CD4-positive, alpha-beta T cell treated with Interleukin-15 for 4 hours (primary cell): ENCODE measurements at places on chromosomes 4 and X.

DNA sequence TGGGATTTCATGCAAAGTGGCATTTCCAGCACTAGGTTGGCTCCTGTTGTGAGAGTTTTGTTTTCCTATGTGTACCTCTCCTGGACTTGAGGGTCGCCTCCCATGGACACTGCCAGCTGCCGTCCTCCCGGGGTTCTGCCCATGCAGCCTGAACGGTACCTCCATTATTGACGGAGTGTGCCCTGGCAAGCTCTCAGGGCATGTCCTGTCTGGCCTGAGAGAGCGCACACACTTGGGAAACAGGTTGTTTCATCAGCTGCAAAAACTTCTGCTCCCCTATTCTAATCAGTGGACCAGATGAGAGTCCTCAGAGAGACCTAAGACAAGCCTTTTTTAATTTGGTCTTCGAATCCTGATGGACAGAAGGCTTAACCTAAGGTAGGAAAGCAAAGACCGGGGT lies 56.6 kb upstream of the HOPX start:
- no peak for DNase-seq

DNA sequence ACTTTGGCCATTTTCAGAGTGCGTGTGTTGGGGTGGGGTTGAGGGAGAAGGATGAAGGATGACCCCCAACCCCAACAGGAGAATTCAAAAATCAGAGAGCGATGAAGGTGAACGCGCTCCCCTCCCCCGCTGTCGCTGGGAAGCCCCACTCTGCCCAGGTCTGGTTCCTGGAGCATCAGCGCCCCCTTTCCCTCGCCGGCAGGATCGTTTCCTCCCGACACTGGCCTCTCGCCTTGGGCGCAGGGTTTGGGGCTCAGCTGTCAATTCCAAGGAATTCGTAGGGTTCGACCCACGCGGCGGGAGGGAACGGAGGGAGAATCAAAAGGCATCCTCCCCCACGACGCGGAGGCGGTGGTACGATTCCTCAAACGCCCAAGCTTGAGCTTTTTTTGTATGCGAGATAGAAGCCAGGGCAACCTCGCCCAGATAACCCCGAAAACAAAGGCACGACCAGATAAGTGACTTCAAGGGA lies 1.0 kb upstream of the PDGFRA start:
- no peak for DNase-seq

- DNase-seq = no peak
Measured at GRCh38 chr4:149711593-149712365, 103.9 kb downstream of the IQCM start.

DNA sequence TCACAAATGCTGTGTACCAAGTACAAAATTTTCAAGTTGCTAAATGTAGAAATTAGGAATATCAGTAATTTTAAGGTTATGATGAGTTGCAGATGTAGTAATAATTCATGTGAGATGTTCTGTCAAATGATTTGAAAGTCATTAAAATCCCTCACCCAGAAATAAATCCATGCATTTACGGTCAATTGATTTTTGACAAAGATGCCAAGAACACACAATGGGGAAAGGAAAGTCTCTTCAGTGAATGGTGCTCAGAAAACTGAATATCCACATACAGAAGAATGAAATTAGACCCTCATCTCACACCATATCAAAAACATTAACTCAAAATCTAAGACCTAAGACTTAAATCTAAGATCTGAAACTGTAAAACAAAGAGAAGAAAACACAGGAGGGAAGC lies 12.9 kb upstream of the BMPR1B start:
- no peak for DNase-seq

DNA sequence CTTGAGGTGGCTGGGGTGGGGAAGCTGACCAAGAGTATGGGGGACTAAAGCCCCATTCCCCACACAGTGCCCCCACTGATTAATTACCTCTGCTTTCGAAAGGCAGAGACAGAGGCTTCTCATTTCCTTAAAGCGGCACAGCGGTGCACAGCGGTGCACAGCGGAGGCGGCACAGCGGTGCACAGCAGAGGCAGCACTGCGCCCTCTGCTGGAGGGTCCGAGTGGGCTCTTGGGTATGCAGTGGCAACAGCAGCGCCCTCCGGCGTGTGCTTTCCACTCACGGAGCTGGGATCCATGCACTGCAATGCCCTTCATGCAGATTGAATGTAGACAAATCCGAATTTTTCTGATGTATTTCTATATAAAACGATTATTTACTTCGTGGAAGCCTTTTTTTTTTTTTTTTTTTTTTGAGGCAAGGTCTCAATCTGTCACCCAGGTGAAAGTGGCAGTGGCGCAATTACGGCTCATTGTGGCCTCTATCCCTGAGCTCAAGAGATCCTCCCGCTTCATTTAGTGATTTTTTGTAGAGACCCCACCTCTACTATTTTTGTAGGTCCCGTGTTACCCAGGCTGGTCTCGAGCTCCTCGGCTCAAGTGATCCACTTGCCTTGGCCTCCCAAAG lies 19.7 kb upstream of the PRPS2 start:
- peak; percentile 61 for DNase-seq

DNA sequence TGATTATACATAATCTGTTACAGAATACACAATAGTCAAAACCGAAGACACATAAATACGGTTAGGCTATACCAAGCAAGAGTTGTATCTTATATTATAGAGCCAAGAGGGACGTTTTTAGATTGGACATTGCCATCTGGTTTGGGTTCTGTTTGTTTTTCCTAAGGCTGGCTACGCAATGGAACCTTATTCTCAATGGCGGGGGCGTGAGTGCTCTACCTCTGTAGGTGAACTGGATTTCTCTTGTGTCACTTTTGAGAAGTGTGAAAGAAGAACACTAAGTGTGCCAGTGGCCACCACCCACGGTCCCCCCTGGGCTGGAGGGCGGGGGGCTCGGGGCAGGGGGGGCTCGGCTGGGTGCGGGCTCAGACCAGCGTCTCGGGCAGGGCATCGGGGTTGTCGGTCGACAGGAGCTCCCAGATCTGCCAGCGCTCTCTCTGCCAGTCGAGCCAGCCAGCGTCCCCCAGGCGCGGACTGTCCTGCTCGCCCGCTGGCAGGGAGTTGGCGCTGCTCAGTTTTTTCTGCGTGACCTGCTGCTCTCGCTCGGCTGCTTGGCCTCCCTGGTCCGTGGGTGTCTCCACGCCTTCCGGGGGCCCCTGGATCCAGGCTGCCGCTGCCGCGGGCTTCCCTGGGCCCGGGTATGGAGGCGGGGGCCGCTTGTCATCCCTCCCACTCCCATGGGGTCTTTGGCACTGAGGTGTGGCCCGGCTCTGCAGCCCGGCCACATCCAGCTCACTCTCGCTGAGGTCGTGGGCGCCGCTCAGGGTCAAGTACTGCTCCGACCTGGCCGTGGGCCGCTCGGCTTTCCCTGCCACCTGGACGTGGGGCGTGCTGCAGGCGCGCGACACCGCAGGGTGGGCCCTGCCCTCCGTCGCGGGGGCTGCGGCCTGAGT lies 27.6 kb downstream of the HCCS start:
- no peak for DNase-seq

GRCh38 chr4:81648576-81649275 lies 177.0 kb upstream of the RASGEF1B start:
- peak; percentile 21 for DNase-seq

- DNase-seq = no peak
Measured at GRCh38 chr4:102234243-102234838, 110.9 kb downstream of the SLC39A8 start.

DNA sequence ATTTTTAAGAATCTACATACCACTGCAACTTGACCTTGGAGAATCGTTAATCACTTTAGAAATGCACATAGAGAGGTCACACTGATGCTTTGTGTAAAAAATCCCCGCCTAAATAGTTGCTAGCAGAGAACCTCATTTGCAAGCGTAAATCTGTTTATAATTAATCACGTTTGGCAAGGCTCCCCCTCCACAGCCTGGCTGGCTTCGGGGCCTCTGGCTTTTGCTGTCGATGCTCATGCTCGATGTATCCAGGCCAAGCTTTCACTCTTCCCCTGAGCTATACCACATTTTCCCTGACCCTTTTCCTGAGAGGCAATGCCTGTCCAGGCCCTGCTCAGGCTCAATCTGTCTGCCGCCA lies 23.4 kb downstream of the CYTL1 start:
- no peak for DNase-seq

DNA sequence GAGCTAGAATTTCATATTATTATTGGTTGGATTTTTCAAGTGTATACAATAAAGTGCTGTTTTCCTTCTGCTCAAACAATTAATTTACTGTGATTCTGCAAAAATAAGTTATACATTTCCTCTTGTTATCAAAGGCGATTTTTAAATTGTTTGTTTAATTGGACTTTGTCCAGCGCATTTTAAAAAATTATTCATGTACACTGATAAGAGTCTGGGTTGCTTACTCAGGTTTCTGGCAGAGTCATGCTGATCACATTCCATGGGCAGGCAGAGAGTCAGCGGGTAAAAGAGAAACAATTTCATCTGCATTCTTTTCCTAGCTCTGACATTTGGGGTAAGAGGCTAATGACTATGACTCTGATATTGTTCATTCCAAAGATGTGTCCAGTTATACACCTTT lies 8.9 kb downstream of the FAT4 start:
- no peak for DNase-seq

DNA sequence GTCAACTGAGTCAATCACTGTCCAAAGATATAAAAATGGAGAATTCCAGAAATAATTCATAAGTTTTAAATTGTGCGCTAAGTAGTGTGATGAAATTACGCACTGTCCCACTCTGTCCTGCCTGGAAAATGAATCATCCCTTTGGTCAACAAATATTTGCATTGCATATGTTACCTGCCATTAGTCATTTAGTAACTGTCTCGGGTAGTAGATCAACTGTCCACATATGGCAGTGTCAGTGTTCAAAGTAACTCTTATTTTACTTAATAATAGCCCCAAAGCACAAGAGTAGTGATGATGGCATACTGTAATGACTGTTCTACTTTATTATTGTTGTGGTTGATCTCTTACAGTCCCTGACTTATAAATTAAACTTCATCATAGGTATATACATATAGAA lies 3.4 kb downstream of the YTHDC1 start:
- DNase-seq = no peak

GRCh38 chr4:62075521-62075920 lies 875.4 kb downstream of the ADGRL3 start:
- no peak for DNase-seq
